ENCODE measurements at places on chromosomes 16 and 17.
A peak's percentile ranks its signal among the peaks of the same experiment; 100 is the strongest.

DNA sequence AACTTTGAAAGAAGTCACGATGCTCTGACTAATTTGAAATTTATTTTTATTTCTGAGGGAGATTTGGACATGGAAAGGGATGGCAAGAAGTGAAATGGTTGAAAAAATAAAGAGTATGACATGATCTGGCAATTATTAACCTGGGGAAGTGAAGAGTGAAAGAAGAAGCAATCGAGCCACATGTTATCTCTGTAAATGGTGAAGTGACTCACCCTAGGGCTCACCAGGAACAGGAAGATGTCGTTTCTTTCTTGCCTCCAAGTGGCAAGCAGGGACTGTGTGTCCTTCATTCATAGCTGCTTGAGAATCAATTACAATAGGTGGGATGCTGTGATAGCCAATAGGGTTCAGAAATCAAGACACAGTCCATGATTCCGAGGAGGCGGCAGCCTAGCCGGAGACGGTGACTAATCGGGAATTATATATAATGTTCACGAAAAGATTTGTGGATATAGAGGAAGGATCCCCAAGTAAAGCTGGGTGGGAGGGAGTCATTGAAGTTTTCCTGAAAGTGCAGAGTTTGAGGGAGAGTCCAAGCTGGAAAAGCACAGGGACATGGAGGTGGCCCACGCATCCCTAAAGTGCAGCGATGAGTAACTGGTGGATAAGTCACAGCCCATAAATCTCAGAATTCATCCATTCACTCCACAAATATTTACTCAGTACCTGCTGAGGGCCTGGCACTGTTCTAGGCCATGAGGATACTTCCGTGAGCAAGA is 18.2 kb upstream of the KRT20 start:
- DNase-seq = no peak

DNA sequence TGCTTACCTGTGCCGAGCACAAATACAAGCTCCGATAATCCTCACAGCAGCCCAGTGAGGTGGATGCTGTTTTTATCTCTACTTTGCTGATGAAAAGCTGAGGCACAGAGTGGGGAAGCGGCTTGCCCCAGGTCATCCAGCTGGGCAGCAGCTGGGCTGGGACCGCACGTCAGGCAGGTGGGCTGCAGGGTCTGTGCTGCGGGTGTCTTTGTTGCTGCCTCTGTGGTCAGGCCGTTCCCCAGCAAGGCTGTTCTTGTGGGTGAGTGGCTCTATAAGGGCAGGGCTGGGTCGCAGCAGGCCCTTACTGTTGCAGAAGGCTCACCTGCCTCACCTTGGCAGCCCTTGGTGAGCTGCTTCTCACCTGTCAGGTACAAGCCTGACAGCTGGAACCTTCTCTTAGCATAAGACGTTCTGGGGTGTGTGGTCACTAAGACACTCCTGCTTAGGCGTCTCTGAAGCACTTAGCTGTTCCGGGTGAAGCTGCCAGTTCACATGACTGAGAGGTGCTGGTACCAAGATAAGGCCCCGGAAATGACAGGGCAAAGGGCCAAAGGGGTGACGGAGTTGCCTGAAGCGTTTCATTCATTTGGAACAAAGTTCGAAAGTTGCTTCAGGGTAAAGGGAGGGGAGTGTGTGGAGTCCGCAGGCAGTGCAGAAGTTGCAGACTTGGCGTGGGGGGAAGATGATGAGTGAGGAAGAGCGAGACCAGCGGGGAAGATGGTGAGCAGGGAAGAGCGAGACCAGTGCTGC is 17.4 kb downstream of the IRF8 start:
- DNase-seq = no peak

- no peak for DNase-seq
Observed at GRCh38 chr16:54289242-54289944, 2.8 kb upstream of the IRX3 start.

DNA sequence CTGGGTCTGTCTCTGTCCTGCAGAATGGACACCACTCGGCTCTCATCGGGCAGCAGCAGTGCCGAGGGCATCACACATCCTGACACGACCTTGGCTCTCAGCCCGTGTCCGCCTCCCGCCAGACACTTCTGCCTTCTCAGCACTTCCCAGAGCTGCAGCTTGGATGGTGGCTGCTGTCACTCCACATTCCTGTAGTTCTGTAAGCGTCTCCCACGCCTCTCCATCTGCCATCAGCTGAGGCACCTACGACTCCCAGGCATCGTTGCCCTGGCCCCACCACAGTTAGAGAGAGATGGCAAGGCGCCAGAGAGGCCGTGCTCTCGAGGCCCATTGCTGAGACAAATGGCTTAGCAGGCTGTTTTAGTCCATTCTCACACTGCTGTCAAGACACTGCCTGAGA is 195.9 kb upstream of the CHMP6 start:
- DNase-seq = no peak

DNA sequence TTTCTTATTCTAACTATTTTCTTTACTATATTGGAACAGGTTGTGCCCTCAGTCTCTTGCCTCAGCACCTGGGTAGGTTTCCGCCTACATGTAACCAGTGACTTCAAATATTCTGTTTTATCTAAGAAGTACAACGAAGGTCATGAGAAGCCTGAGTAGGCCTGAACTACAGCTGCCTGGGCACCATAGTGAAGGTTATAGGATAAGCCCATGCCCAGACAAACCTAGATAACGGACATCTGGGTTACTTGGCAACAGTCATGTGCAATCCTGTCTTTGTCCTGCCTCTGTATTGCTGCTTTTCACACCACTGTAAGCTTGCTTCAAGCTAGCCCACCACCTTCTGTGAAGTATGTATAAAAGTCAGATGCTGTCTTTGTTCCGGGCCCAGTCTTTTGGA is 25.4 kb upstream of the ARL4D start:
- DNase-seq = no peak

DNA sequence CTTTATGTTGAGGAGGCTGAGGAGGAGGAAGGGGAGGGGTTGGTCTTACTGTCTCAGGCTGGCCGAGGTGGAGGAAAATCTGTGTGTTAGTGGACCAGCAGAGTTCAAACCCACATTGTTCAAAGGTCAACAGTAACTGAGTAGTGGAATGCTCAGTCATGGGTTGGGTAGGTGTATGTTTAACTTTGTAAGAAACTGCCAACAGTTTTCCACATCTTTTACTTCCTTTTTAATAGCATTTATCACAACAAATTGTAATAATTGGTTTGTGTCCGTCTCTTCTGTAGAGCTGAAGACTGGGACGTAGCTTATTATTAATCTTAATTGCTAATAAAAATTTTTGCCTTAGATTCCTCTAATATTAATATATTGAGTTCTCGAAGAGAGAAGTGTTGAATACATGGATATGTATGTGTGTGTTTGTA is 5.3 kb downstream of the ATP6V0A1 start:
- DNase-seq = no peak

GRCh38 chr17:47652570-47652969 is 2.9 kb downstream of the KPNB1 start:
- no peak for DNase-seq

- peak; percentile 77 for DNase-seq
Observed at GRCh38 chr16:85480727-85481101, 132.4 kb upstream of the GSE1 start.

DNA sequence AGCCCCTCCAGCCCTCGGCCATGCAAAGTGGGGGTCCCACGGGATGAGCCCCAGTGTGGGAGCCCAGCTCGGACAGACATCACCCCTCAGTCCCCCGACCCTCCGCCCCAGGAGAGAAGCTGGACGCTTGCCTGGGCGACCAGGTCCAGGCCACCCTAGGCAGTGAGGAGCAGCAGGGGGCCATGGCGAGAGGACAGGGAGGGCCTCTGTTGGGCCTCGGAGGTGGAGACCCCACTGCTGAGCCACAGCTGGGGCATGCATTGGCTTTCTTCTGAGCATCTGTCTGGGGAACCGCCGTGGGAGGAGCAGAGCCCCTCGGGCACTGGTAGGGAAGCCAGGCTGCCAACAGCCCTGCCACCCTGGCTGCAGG is 13.0 kb downstream of the ACTG1 start:
- no peak for DNase-seq

DNA sequence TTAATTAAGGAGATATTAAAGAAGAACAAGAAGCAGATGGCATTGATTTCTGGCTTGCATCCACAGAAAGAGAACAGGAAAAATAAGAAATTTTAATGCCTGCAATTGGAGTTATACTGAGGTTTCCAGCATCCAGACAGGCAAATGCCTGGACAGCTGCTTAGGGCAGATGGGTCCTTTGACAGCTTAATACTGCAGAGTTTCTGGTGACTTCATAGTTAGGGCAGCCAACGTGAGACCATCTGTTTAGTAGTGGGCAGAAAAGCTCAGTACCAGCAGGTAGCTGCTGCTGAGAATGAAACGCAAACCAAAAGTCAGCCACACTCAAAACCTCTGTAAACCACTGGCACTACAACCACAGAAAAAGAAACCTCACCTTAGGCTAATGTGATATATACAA is 109.8 kb downstream of the CDK5R1 start:
- no peak for DNase-seq

- DNase-seq = no peak
Observed at GRCh38 chr16:51150165-51150887, 744 bp downstream of the SALL1 start.

DNA sequence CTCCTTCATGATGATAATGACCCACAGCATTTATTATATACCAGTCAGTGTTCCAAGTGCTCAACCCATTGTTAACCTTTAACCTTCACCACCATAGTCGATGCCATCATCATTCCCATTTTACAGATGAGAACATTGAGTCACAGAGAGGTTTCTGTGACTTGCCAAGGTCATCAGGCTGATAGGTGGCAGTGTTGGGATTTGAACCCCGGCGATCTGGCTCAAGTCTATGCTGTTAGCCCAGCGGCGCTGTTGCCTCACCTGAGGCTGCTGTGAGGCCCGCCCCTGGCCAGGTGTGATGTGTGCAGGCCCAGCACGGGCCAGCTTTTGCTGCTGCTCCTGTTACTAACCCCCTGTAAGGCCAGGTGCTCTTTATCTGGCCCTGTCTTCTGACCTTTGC is 101.2 kb downstream of the OR1D5 start:
- no peak for DNase-seq

DNA sequence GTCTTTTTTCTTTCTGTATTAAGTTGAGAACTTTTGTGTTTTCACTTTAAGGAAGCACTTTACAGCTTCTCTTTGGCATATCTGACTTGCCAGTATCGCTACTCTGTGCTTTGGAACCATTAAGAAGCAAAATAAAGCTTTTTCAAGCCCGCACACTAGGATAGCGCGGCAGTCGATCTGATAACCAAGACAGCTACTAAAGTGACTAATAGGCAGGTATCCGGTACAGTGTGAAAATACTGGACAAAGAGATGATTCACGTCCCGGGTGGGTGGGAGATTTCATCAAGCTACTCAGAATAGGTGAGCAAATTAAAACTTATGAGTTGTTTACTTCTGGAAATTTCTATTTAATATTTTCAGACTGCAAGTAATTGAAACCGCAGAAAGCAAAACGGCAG is 53.8 kb downstream of the SHISA6 start:
- DNase-seq = no peak

GRCh38 chr16:53216798-53217197 is 162.0 kb downstream of the CHD9 start:
- DNase-seq = no peak

GRCh38 chr17:44677136-44677535 is 12.4 kb downstream of the CCDC43 start:
- DNase-seq = no peak

GRCh38 chr16:74923766-74924460 is 61.0 kb downstream of the WDR59 start:
- no peak for DNase-seq

- DNase-seq = no peak
Observed at GRCh38 chr17:57308543-57309186, 52.3 kb downstream of the MSI2 start.

- no peak for DNase-seq
Observed at GRCh38 chr16:86103320-86103719, 204.4 kb downstream of the IRF8 start.

- DNase-seq = no peak
Observed at GRCh38 chr17:81672504-81672903, 6.0 kb downstream of the CCDC137 start.

DNA sequence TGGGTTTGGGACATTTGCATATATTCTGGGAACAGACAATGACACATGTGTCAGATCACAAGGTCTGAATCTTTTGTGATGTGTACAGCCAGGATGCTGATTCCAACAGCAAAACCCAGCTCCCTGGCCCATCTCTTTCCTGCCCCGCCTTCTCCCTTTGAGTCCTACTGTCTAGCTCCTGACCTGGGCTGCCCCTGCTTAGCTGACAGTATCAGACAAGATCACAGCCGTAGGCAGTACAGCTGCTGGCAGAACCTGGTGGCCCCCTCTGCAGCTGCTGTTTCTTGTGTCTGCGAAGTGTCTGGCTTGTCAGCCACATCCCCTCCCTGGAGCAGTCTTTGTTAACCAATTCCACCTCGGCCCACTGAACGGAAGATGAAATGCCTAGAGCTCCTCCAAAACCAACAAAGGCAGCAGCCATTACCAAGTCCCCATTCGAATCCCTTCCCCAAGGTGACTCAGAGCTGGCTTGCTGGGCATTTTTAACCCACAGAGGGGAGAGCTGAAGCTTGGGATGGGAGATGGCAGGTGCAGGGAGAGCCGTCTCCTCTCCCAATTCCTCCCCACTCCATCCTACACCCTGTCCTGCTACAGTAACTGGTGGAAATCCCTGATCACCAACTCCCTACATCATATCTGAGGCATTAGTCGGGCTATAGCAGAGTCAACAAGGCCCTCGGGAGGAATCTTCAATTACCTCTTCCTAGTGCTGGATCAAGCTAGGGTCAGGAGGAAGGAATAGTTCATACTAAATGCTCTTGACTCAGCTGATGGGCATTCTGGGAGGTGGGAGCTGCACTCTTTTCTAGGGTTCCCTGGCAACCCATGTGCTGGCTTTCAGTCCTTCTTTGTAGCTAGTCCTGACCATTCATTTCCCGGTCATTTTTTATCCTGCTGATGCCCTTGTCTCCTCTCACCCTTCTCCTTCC is 5.8 kb downstream of the PIPOX start:
- peak; percentile 21 for DNase-seq

DNA sequence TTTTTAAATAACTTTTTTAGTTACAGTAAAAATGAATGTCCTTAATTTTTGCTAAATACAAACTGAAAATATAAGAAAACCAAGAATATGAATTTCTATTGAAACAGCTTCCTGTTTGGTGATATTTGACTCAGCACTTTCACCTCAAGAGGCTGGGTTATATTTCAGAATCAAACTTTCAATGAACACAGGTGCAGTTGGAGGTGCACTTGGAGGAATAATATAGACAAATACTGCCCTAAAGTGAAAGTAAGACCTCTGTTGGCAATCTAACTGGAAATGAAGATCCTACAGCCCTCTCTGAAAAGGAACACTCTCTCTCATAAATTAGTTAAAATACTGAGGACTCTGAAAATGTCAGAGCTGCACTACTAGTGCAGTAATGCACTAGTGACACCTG is 106.2 kb downstream of the BRIP1 start:
- peak; percentile 2 for DNase-seq

GRCh38 chr16:66004699-66005098 is 361.8 kb upstream of the CDH5 start:
- DNase-seq = no peak
